ENCODE measurements at places on chromosomes 13 and 19. TPM values are rescaled to one million over a fixed set of nuclear protein-coding genes. Genes with fewer than 3 reads are reported as not detected.
A peak's percentile ranks its signal among the peaks of the same experiment; 100 is the strongest.

The FAAP24 gene
- 12.0 TPM for total RNA-seq

DNA sequence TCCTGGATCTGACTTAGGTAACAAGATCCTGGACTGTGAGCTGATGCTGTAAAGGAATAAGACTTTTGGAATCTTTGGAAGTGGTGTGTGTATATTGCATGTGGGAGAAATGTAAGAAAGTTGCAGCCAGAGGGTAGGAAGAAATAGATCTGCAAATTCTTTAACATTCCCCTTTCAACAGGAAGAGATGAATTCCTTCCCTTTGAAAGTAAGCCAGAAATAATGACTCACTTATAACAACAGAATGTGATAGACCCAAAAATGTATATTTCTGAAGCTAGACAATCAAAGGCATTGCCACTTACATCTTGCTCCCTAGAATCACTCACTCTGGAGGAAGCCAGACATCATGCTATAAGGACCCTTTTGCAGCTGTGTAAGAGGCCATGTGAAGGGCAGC, 9.8 kb upstream of the SIAH3 start:
- DNase-seq, result peak; percentile 11

The KIR2DL4 gene
- not detected for total RNA-seq

DNA sequence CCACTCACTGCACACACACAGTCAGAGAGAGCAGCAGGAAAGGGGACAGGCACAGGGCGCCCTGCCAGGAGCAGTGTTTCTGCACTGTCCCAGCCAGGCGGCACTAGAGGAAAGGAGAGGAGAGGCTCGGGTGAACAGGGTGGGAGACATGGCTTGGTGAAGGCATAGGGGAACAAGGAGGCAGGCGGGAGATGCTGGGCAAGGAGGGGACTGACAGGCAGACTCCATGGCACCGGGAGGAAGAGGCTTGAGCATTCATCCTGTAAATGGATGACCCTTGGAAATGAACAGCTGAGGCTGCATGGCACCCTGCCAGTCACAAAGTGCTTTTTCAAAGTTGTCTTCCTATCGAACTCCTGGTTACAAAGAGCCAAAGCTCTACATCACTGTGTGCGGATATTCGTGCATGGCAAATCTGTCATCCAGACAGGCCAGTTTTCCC, 22.4 kb downstream of the MED26 start:
- DNase-seq, result no peak

The TMEM86B gene
- total RNA-seq, result 1.7 TPM

DNA sequence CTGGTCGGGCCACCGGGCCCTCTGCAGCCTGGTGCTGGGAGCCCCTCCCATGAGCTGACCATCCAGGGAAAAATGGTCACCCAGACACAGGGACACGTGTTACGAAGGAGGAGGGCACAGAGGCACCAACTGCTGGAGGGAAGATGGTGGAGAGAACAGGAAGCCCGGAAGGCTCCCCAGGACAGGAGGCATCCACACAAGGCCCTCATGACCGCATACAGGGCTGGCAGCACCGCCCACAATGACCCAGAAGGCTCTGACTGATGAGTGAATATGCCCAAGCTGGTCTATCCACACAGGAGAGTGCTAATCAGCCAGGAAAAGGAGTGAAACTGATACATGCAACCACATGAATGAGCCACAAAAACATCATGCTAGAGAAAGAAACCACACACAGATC, 14.0 kb upstream of the TMEM86B start:
- DNase-seq, result no peak

GRCh38 chr13:93963266-93964145, 516.0 kb downstream of the DCT start:
- DNase-seq, result peak; percentile 45

DNA sequence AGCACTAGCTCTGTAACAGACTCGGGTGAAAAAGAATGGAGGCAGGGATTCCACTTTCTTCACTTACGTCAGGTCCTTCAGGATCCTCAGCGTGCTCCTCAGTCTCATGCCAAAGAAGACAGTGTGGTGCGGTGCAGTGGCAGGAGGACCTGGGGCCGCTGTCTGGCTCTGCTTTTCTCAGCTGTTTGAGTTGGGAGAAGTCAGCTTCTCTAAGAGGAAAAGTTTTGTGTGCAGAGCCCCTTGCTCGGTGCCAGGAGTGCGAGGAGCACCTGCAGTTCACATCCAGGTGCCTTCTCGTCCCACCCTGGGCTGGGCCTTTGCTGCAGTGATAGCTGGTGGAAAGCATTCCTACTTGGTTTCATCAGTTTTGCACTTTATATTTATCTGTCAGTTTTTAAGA, 77.9 kb upstream of the TEX29 start:
- DNase-seq, result no peak

The FCGBP gene
- 0.33 TPM for total RNA-seq

The TMEM59L gene
- 2.2 TPM for total RNA-seq

The TMEM150B gene
- not detected for total RNA-seq

DNA sequence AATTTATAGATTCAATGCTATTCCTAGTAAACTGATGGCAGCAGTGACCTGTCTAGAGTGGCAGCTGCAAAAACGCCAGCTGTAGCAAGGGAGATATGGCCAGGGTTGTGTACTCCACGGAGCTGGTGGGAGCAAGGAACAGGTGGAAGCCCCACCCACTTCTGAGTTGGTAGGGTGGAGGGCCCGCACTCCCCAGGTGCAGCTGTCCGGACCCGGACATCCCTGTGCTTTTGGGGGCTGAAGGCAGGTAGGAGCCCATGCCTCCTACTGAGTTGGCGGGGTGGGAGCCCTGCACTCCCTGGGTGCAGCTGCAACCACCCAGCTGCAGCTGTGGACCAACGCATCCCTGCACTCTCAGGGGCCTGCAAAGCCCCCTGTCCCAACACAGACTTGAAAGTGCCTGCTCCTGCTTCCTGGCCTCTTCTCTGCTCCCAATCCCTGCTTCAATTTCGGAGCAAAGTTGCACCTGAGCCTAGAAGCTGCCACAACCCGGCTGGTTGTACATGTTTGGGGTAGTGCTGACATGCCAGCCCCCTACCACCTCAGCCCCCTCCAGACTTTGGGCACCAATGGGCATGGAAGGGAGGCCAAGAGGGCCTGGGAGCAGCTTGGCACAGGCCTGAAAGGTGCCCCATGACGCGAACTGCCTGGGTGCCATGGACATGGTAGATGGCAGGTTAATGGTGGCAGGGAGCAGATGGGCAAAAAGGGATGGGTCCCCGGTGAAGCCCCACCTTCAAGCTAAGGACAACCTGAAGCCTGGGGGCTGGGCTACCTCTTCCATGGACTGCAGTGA, 19.8 kb downstream of the UGGT2 start:
- no peak for DNase-seq

DNA sequence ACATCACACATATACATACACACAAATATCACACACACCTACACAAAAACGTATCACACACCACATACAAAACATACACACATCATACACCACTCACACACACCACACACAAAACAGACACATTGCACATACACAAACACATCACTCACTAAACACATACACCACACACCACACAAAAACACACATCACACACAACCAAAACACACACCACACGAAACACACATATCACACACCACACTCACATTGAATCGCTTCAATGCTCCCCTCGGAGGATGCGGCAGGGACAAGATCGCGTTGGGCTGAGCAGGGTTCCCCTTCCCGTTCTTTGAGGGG, 131.5 kb downstream of the CRYL1 start:
- DNase-seq, result no peak

The ZNF578 gene
- 3.5 TPM for total RNA-seq

DNA sequence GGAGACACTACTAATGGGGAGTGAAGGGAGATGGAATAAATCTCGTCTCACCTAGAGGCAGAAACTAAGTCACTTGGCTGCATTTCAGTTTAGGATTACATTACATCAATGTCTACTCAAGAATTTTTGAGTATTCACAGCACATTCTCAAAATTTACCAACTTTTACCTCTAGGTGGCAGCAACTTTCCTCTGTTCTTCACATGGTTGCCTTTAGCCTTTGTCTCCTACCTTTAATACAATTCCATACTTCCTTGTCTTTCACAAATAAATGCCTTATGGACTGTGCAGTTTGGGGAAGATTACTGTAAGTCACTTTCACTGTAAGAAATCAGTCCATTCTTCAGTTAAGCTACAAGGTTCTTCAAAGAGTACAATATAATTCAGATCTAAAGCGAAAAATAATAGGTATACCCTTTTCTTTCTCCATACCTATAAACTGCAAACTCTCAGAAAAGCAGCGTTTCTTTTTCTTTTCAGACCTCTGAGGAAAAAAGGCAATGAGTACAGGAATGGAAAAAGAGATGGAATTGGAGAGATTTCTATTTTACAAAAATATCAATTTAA, 379.4 kb downstream of the KLF12 start:
- DNase-seq, result peak; percentile 79

DNA sequence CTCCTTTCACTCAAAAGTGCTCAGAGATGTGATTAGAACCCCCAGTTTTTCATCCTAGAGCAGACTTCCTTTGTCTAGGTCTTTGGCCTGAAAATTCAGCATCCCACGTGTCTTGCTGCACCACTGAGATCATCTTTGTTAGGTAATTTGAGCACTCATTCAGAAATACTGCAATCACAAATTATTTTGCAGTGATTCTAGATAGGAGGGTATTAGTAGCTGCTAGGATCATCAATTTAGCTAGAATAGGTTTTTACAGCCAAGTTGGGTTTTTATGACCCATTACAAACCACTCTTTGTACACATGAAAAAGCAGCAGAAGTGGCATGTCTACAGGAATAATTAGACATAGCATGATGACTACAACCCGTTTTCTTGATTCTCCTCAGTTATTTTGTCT, 219.6 kb downstream of the GPC6 start:
- no peak for DNase-seq

DNA sequence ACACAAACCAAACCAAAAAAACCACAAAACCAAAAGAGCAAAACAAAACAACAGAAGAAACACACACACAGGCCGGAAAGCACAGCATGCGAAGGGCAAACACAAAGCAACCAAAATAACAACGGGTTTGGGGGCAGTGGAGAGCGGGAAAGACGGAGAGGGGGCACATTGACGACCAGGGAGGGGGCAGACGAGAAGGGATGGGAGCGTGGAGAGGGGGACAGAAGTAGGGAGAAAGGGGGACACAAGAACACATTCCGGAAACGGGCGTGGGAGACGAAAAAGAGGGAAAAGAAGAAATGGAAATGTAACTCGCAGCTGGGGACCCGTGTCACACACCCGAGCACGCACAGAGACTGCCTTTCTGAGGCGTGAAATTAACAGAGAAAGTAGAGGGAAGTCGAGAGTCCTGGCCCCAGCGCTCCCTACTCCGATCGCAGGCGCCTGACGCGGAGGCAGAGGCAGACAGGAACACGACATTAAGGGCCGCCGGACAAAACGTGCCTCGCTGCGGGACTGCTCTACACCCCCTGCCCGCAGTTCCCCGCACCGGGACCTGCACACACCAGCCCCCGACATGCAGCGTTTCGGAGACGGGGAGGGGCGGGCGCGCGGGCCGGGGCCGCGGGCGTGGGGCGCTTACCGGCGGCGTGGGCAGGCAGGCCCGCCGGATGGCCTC, 652 bp downstream of the POU4F1 start:
- DNase-seq, result no peak

The CCDC9 gene
- total RNA-seq, result 16.3 TPM

DNA sequence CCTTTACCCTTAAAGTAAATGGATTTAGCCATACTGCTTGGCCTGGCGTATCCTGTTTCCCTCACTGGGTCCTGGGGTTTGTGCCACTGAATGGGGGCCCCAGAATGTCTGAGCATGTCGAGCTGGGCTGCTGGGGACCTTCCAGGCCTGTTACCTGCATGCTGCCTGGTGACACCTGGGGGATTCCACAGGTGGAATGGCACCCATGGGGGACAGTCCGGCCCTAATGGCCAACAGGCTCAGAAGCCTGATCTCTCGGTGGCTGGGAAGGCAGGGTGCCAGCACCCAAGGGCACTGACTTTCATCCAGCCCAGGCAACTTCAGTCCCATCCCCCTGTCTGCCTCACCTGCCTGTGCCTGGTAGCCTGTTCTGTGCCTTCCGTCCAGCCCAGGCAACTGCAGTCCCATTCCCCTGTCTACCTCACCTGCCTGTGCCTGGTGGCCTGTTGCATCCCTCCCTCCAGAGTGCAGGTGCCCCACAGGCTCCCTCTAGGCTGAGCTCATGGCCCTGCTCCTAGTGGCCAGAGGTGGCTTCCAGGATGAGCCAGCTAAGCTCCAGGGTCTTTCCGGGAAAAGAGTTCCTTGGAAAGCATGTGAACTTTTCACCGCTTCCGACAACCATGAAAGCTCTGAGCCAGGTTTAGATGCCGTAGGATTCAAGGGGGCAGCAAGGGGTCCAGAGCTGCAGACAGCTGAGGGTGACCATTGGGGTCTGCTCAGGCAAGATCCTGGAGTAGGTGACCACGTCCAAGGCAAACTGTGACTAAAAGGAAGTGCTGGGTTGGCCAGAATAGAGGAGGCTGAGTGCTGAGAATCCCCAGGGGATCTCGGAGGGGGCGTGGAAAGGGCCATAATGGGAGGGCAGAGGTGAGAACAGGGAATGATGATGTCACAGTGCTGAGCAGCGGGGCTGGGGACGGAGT, 30.3 kb upstream of the ZNF492 start:
- no peak for DNase-seq

The ZNF66 gene
- 4.0 TPM for total RNA-seq

- DNase-seq, result no peak
Observed at GRCh38 chr19:50718255-50719118, 1.1 kb downstream of the SHANK1 start.

DNA sequence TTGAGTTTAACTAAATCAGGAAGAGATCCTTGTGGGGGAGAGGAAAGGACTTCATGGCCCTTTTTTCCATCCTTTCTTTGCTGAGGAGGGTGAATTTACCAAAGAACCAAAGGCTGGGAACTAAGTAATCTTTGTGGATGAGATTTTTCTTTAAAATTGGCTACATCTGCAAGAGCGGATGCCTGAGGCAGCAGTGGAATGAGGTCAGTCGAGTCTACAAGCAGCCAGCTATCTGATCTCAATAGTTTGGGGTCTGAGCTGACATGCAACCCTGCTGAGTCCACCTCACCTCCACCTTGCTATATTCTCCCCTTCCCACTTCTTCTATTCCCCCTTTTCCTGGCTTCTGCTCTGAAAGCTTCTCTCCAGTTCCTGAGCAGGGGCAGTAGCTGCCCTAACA, 3.6 kb upstream of the DNAJC15 start:
- peak; percentile 37 for DNase-seq

The TEX29 gene
- total RNA-seq, result not detected

The KASH5 gene
- not detected for total RNA-seq
